ENCODE measurements at places on chromosomes 6 and 20.

- no peak for DNase-seq
Observed at GRCh38 chr6:26629359-26629758, 30.2 kb downstream of the ZNF322 start.

DNA sequence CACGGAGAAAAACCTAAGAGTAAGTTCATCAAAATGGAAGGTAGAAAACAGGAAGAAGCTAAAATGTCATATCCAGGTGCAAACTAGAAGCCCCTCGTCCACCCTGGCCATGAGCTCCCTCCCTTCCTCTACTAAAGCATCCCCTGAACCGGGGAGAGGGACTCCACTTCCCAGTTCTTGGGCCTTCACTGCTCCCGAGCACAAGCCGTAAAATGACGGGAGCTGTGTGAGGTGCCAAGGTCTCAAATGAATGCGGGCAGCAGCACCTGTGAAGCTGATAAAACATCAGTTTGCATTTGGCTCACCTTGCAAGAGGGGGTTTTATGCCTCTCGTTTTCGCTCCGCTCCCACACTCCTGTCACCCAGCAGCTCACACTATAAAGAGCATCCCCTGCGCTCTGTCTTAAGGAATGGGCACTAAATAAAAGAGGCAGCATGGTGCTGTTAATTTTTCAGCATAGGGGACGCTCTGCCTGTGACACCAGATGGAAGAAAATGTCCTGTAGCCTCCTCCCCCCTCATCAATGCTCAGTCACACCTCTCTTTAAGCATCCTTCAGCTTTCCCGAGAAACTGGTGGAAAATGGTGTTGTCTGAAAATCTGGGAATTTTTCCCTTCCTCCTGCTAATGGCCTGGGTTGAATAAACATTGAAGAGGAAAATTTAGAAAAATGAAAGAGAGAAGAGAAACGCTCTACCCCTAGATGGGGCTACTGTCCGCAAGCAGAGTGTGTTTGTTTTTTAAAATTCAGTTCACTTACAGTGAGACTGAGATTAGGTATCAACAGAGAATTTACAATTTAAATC is 563.0 kb upstream of the AGPAT4 start:
- DNase-seq: no peak

DNA sequence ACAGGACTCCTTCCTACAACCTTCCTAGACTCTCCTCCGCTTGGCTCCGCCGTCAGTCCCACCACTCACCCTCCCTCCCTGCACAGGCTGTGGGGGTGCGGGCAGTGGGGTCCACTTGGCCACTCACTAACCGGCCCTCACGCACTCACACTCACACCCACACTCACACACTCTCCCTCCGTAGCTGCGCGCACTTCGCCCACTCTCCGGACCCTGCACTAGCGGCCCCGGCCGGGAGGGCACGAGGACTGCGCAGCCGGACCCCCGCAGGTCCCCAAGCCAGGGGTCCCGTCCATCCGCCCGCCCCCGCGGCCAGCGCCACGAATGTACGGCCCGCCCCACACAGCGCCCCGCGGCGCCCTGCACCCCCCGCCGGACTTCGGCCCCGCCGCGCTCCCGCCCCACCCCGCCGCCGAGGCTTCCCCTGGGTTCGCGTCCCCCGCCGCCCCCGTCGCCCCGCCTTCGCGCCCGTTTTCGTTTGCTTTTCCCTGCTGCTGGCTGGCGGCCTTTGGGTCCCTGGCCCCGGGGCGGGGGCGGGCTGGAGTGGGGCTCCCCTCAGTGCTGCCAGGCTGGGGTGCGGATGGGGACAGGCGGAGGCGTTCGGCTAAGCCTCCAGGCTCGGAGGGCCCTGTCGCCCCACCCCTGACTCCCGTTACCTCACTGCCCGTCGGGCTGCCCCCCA is 23.0 kb upstream of the SLC22A7 start:
- no peak for DNase-seq

GRCh38 chr6:53178837-53179432 is 30.3 kb upstream of the GCM1 start:
- DNase-seq: no peak

DNA sequence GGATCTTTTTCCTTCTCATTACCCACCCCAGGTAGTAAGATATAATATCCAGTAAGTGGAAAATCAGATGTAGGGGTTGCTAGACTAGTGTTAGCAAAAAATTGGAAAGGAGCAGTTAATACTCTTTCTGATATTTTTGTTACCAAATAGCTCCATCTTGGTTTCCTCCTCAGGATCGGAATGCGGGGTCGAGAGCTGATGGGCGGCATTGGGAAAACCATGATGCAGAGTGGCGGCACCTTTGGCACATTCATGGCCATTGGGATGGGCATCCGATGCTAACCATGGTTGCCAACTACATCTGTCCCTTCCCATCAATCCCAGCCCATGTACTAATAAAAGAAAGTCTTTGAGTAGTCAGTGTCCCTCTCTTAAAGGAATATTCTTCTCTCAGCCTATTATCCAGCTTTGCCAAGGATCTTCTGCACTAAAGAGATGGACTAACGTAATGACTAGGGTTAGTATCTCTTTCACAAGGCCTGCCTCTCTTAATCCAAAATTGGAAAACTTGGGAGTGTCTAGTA is 1.5 kb downstream of the ROMO1 start:
- no peak for DNase-seq
